NCI-H774 (cell line): ENCODE measurements at places on chromosomes 11 and 22.

DNA sequence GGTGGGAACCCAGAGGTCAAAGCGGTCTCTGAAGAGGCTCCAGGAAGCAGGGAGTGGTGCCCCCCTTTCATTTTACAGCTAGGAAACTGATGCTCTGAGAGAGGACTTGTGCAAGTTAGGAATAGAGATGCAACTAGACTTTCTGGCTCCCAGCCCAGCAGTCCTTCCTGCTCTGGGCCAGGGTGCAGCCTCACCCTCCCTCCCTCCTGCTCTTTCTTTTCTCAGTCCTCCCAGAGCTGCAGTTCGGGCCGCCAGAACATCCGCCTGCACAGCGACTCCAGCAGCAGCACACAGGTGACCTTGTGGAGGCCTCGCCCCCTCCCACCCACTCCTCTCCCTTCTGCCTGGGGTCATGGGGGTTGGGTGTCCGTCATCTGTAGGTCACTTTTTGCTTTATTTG is 51.5 kb downstream of the LHFPL7 start:
- DNase-seq: no peak

DNA sequence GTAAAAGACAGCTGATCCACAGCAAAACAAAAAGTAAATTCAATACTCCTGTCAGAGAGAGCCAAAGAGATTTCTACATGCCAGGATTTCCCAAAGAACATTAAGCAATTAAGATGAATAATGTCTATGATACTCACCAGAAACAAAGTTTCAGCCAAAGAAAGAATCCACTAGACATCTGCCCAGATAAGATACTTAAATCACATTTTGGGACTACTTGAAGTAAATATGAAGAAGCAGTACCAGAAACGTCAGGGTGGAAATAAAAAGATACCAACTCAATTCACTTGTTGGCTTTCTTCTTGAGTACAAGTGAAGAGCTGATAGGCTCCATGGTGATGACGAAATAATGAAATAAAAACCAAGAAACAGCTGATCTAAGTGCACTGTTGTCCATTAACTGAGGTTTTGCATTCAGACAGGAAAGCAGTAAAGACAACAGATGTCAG is 31.6 kb upstream of the ARHGAP32 start:
- DNase-seq: no peak

DNA sequence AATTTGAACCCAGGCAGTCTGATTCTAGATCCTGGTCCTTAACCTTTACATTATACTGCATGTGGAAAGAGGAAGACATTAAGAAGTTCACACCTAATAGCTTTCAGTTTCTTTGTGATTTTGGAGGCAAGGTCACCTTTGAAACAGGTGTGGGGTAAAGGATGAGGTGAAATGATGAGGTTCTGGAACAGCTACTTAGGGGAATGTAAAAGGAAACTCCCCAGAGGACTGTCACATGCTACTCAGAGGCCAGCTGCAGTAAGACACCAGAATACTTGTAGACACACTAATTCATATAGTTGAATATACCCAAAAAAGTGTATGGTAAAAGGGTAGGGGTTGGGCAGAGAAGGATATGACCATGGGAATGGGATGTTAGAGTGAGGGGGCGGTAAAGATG is 5.4 kb downstream of the APIP start:
- DNase-seq: no peak

DNA sequence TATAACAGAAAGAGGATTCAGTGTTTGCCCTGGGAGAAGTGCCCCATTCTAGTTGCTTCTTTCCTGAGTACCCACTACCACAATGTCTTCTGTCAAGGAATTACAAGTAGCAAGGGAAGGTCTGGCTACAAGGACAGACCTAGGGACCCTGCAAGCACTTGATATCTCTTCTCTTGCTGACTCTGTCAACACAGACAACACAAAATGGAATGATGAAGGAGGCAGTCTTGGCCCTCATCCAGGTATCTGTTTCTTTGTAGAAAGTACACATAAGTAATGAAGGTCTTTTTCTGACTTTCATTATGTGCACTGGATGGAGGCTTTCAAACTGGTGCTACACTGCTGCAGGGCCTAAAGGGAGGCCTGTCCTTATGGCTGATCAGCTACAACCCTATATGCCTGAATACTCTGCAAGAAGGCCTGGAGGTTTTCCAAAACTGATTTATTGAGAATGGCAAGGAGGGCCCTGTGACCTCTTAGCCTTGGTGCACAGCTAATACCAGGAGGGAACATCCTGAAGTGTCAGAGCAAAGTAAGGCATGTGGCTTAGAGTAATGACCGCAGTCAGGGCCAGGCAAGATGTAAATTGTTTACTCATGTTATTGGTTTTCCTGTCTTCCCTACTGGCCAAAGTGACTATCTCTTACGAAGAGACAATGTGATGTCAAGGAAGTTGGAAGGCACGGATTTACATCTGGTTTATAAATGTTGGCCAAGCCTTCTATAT is 31.2 kb downstream of the GAB2 start:
- DNase-seq: no peak

- DNase-seq: no peak
Measured at GRCh38 chr22:41355895-41356294, 25.8 kb upstream of the TEF start.

DNA sequence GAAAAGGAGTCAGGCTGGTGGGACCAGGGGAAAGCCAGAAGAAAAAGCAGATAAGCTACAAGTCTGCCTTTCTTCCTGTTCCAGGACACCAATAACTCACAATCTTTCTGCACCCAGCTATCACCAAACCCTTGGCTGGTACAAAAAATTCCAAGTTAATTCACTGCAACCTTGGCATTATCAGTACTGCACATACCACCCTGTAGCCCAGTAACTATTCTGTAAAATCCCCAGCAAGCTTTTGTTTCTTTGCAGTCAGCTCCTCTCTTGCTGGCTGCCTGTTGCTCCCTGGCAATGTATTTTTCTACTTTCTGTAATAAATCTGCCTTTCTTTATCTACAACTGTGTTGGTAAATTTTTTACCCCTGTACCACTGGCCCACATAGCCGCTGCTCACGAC is 20.7 kb upstream of the DKK3 start:
- DNase-seq: no peak

DNA sequence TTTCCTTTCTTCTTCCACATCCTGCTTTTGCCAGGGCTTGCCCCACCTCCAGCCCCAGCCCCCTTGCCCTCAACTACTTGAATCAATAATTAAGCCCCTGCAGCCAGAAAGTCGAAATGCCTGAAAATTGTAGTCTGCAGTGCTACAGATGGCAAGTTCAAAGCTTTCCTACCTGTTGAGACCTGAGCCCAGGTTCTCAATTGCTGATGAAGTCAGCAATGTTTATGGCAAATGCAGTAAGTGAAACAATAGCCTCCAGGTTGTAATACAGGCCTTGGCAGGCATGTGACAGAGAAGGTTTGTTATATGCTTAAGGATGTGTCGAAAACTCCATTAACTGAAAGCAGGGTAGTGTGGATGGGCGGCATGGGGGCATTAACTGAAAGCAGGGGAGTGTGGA is 181.1 kb upstream of the SESN3 start:
- DNase-seq: no peak

DNA sequence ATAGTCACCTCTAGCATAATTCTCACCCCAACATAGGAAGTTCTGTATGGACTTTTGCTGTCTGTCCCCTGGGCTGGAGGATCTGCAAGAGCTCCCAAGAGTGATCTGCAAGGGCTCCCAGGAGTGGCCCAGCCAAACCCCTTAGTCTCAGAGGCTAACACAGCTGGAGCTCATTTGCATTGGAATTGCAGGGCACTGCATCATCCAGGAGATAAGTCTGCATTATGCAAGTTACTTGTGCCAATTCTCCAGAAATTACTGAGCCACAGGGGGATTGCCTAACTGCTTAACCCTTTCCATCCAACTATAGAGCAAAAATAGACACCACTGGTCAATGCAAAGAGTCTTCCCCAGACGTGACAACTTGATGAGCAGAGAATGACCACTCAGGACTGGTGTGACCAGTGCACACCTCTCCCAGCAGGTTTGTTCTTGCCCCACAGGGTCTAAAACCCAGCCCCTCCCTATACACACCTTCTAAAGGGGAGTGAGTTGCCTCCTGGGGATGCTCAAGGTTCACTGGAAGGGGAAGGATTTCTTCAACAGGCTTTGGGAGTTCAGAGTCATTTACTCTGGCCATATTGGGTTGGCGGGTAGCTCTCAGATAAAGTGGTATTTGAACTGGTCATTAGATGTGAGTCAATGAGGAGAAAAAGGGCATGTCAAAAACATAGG is 38.4 kb downstream of the POU2AF3 start:
- DNase-seq: no peak
